Vein endothelial cell (primary cell): ENCODE measurements at places on chromosomes 11 and 22. TPM values are rescaled to one million over a fixed set of nuclear protein-coding genes. Genes with fewer than 3 reads are reported as not detected.

SORL1 gene
- total RNA-seq: under 0.01 and 0.19 TPM in 2 replicates

ALX4 gene
- not detected in 2 replicates for total RNA-seq

TRIM48 gene
- not detected in 2 replicates for total RNA-seq

BDNF gene
- 1.1 and 3.9 TPM in 2 replicates for total RNA-seq

LDHAL6A gene
- total RNA-seq: not detected in 2 replicates

FAM180B gene
- not detected in 2 replicates for total RNA-seq

OR52J3 gene
- not detected in 2 replicates for total RNA-seq

TRIM49 gene
- not detected in 2 replicates for total RNA-seq

TMEM258 gene
- 65.6 and 81.3 TPM in 2 replicates for total RNA-seq

LRRC75B gene
- total RNA-seq: 5.9 and 6.0 TPM in 2 replicates

TENM4 gene
- under 0.01 and 0.19 TPM in 2 replicates for total RNA-seq
